Natural killer cell treated with Interleukin-12 subunit alpha and Interleukin-12 subunit beta and Interleukin-15 and Interleukin-18, amount 100 ng/mL, for 72 hours (primary cell): ENCODE measurements at places on chromosomes 12 and 14.

- DNase-seq, result no peak
These were observed 42.1 kb downstream of the TSPAN9 start for GRCh38 chr12:3119192-3119755.

- no peak for DNase-seq
These were observed 64.5 kb downstream of the FOXG1 start for GRCh38 chr14:28831126-28831525.

- DNase-seq, result no peak
These were observed 20.6 kb upstream of the CLEC2D start for GRCh38 chr12:9648701-9649531.

- DNase-seq, result no peak
These were observed 221.2 kb downstream of the RBM19 start for GRCh38 chr12:113744802-113745395.

GRCh38 chr12:109115758-109116610 lies at the start of gene ACACB:
TSS of gene ACACB (plus strand) at chr12:109116587. CDS start at chr12:109139406, 22,819 bp downstream.
- DNase-seq, result no peak

- no peak for DNase-seq
These were observed 36.6 kb downstream of the SLC16A7 start for GRCh38 chr12:59632408-59632807.

DNA sequence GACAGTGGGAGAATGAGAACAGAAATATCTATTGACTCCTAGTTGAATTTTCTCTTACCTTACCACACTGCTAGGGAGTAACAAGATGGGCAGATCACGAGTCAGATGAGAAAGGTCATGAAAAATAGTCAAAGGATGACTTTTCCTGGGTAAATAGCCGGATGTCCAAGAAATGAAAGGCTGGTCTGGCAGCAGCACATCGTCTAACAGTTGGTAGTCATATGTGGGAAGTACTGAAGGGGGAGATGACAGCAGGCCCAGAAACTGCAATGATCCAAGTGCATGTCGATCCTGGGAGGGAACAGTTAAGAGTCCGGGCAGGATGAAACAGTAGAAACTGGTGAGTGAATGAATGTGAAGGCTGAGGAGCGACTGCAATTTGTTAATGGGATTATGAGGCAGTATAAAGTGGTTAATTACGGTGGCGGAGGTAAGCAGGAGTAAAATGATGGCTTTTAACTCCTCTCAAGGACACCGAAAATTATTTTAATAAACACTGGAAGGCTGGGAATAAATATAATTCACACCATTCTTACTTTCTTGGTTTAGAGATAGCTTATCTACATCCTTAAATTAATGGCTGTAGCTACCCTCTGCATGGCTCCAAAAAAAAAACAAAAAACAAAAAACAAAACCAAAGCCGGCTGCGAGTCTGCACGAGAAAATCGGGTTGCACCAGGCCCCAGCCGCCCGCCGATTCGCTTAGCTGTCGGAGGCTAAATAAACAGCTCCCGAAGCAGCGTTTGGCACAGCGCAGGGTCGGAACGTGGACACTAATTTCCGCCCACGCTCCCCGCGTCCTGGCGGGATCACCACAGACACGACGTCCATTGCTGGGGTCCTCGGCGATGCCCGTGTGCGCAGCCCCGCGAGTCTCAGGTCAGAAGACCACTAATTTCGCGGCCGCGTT lies 1.0 kb upstream of the ERC1 start:
- peak; percentile 70 for DNase-seq

GRCh38 chr14:48035836-48036235 lies 360.4 kb upstream of the MDGA2 start:
- DNase-seq, result no peak

DNA sequence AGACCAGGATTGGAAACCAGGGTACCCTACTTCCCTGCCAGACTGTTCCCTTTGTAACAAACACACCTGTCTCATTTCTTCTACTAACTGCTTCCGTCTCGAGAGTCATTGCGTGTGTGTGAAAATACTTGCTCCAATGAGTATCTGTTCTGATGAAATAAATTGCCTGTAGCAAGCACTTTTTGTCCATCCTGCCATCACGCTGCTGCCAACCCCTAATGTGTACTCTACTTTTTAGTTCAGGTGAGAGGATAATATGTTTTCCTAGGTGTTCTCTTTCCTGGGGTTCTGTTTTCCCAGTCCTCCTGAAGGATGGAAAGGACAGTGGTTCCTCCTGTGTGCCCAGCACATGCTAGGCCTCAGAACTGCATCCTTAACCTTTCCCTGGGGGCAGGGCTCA lies 1.0 kb downstream of the TUNAR start:
- no peak for DNase-seq

GRCh38 chr12:125081427-125081826 lies 16.2 kb downstream of the AACS start:
- DNase-seq, result no peak

GRCh38 chr12:124411953-124412645 lies 117.2 kb downstream of the RFLNA start:
- no peak for DNase-seq
